ENCODE measurements at places on chromosomes 7 and 10.
A peak's percentile ranks its signal among the peaks of the same experiment; 100 is the strongest.

DNA sequence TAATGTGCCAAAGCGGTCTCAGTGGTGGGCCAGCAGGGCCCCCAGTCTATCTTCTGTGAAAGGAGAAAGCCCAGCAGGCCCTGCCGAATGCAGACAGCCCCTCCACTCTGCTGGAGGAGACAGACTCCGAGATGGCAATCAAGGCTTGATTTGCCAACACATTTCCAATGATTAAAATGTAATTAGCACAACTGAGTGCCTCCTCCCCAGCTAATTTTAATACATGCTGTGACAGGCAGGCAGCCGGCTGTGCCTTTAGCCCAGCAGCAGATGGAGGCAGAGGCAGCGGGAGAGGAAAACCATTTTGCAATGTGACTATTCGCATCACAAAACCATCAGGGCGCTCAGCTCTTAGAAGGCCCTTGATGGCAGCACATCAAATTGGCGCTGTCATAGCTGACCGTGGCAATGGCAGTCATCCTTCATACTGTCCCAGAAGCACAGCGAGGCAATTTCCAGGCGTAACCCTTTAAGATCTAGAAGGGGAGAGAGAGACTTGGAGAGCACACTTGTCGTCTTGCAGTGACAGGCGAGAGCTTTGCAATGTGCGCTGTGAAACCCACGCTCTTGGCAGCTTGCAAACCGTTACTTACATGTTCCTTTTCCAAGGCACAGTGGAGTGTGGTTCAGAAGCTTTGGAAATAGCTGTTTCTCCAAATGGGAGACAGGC lies 714.8 kb upstream of the GALNT17 start:
- peak; percentile 21 for DNase-seq

GRCh38 chr7:11601761-11602160 lies 230.2 kb downstream of the THSD7A start:
- no peak for DNase-seq

DNA sequence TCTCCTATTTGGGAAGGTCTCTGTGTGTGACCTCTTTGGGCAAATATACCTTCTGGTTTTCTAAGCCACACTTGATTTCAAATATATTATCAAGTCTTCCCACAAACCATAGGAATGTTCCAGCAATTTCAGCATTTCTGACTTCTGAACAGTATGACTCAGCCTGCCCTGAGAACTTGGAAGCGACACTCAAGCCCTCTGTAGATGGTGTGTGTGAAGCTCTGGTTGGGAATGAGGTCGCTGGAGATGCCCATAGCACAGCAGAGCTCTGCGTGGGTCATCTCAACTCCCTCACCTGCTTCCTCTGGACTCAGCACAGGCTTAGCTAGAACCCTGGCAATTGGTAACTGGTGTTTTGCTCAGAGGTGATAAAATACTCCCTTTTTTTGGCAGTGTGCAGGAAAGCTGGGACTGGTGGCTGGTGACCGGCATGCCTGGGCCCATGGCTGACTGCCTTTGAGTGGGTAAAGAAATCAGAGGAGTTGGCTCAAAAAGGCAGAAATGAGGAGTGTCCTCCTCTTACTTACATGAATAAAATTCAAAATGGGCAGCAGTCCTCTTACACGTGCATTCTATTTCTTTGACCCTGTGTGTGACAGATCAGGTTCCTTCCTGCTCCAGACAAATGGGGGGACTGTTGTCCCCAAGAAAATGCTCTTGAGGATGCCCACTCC lies 87.5 kb upstream of the NRP1 start:
- DNase-seq = peak; percentile 10

GRCh38 chr7:158068853-158069252 lies 518.8 kb downstream of the PTPRN2 start:
- DNase-seq = no peak

- DNase-seq = no peak
These were observed 6.2 kb downstream of the PRKG1 start for GRCh38 chr10:51080311-51081006.

All from ELF-1 (cell line).